Natural killer cell (primary cell): ENCODE measurements at places on chromosomes 2 and 18. TPM values are rescaled to one million over a fixed set of nuclear protein-coding genes. Genes with fewer than 3 reads are reported as not detected.

Gene TNS1
- total RNA-seq = 2.1 TPM

Gene THAP4
- 29.2 TPM for total RNA-seq

Gene WDR33
- 55.2 TPM for total RNA-seq

Gene TMEM163
- 6.8 TPM for total RNA-seq

Gene ZAP70
- 954 TPM for total RNA-seq

Gene PSMA8
- total RNA-seq = not detected

Gene RETREG2
- total RNA-seq = 81.9 TPM

Gene RRM2
- total RNA-seq = 18.5 TPM

DNA sequence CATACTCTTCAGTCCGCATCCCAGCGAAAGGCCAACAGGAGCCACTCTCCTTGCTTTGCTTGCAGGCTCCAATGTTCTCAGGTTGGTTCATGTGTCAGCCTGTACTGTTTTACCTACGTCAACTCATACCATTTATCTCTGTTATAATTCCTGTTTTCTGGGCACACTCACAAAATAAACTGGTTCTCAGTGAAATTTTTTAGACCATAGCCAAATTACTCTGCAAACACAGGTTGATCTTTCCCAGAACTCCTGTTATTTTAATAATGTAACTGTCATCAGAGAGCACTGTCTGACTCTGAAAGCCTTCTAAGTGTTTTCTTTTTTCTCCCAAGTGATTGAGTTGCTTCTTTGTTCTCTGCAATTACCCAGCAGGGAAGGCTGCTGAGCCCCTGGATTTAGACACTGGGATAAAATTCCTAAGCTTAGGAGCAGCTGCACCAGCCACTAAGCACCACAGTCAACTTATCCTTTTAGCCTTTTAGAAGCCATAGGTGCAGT lies 111.6 kb upstream of the PIEZO2 start:
- H3K4me1 ChIP-seq = no peaks in the 10 kb centered on the region
- H3K4me3 ChIP-seq = no peak overlapping the region
- DNase-seq = no peak
- no peaks in the 10 kb centered on the region for H3K27me3 ChIP-seq
- no peaks in the 10 kb centered on the region for H3K36me3 ChIP-seq

GRCh38 chr2:201433394-201433995 lies 17.8 kb downstream of the TRAK2 start:
- DNase-seq = no peak
- H3K27ac ChIP-seq = peak overlapping the region; percentile 2
- peaks cover 11% of the 10 kb centered on the region for H3K4me1 ChIP-seq
- H3K4me3 ChIP-seq = no peak overlapping the region
- no peaks in the 10 kb centered on the region for H3K27me3 ChIP-seq

DNA sequence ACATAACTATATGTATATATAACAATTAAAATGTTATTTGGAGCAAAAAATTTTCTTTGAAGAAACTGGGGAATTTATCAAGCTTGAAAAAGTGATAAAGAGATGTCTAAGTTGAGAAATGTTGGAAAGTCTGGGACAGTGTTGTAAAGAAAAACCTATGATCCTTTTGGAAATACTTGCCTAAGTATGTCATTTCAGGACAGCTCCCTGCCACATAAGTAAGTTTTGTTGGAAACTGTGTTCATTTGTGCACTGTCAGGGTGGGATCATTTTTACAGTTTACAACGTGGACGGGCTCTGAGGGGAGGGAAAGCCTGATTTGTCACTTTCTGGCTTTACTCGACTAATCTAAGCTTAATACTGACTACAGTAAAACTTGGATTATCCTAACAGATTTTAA lies 10.4 kb upstream of the COL3A1 start:
- no peaks in the 10 kb centered on the region for H3K36me3 ChIP-seq
- DNase-seq = no peak
- no peaks in the 10 kb centered on the region for H3K4me1 ChIP-seq
- no peak overlapping the region for H3K4me3 ChIP-seq
- H3K27me3 ChIP-seq = no peaks in the 10 kb centered on the region

DNA sequence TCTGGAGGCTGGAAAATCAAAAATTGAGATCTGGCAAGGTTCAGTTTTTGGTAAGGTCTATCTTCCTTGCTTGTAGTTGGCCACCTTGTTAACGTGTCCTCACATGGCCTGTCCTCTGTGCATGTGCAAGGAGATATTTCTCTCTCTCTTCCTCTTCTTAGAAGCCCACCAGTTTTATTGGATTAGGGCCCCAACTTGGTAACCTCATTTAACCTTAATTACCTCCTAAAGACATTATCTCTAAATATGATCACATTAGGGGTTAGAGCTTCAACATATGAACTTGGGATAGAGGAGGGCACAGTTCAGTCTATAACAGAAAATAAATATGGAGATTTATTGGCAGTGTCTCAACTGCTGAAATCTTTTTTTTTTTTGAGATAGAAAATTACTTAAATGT lies 19.6 kb upstream of the RND3 start:
- H3K36me3 ChIP-seq = no peaks in the 10 kb centered on the region
- no peaks in the 10 kb centered on the region for H3K27me3 ChIP-seq
- H3K4me3 ChIP-seq = no peak overlapping the region
- H3K27ac ChIP-seq = no peak overlapping the region

DNA sequence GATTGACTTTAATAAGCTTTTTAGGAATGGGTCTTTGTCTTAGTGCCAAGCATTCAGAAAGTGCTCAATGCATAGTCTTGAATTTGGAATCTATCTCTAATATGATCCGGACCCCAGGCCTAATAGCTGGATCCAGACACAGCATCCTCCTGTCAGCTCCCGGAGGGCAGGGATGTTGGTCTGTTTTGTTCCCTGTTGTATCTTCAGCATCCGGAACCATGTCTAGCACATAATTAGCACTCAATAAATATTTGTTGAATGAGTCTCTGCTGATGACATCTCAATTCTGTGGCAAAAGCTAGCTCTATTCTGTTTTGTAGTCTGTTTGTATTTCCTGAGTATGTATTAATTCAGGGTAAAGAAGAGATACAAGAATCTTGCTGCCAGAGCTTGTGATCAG lies 169.1 kb downstream of the DCDC2C start:
- H3K4me1 ChIP-seq = no peaks in the 10 kb centered on the region
- no peak overlapping the region for H3K27ac ChIP-seq
- H3K36me3 ChIP-seq = no peaks in the 10 kb centered on the region
- no peak overlapping the region for H3K4me3 ChIP-seq

- H3K27me3 ChIP-seq = peaks cover 11% of the 10 kb centered on the region
- H3K4me3 ChIP-seq = no peak overlapping the region
- no peak for DNase-seq
- H3K4me1 ChIP-seq = peaks cover 3% of the 10 kb centered on the region
- no peak overlapping the region for H3K27ac ChIP-seq
Observed at GRCh38 chr2:196597531-196597930, 42.0 kb upstream of the CCDC150 start.

- no peaks in the 10 kb centered on the region for H3K36me3 ChIP-seq
- H3K4me3 ChIP-seq = no peak overlapping the region
- no peak for DNase-seq
- H3K4me1 ChIP-seq = no peaks in the 10 kb centered on the region
Observed at GRCh38 chr2:45102141-45102540, 92.9 kb upstream of the SIX2 start.

GRCh38 chr2:226738821-226739544 lies 60.6 kb downstream of the IRS1 start:
- H3K4me3 ChIP-seq = no peak overlapping the region
- no peaks in the 10 kb centered on the region for H3K4me1 ChIP-seq
- H3K27ac ChIP-seq = no peak overlapping the region
- peaks cover 2% of the 10 kb centered on the region for H3K27me3 ChIP-seq
- H3K36me3 ChIP-seq = no peaks in the 10 kb centered on the region

DNA sequence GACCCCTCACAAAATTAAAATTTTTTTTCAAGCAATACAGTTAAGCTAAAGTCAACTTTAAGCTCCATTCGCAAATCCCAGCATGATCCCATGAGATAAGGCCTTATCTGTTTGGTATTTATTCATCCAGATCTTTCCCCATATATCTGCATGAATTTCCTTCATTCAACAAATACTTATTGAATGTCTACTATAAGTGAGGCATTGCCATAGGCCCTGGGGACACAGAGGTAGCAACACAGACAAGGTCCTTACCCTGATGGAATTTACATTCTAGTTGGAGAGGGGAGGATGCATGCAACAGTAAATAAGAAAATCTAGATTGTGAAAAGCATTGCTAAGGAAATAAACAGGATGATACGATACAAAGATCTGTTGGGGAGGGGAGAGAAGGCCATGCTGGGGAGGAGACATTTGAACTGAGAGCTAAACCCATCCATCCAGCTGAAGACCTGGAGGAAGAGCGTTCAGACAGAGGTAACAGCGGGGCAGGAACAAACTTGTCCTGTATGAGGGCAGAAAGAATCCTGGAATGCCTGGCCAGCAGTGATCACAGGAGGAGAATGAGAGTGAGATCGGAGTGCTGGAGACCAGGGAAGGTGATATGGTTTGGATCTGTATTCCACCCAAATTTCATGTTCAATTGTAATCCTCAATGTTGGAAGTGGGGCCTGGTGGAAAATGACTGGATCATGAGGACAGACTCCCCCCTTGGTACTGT lies 71.6 kb downstream of the SDC1 start:
- no peak overlapping the region for H3K4me3 ChIP-seq
- no peaks in the 10 kb centered on the region for H3K27me3 ChIP-seq
- no peaks in the 10 kb centered on the region for H3K36me3 ChIP-seq
- DNase-seq = no peak

DNA sequence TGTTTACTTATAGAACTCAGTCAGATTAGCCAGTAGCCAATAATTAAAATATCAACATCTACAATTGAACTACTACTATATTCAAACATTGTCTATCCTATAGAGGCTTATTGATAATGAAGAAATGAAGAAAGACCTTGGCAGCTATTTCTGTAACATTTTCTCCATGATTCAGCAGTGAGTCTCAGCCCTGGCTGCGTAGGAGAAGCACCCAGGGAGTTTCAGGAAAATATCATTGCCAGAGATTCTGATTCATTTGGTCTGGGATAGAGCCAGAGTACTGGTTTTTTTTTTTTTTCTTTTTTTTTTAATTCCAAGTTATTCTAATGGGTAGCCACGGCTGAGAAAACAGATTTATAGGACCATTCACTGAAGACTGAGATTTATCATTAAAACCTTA lies 404.8 kb downstream of the TXNL1 start:
- H3K4me3 ChIP-seq = no peak overlapping the region
- no peaks in the 10 kb centered on the region for H3K4me1 ChIP-seq
- no peaks in the 10 kb centered on the region for H3K36me3 ChIP-seq
- no peak for DNase-seq
- H3K27me3 ChIP-seq = no peaks in the 10 kb centered on the region
- no peak overlapping the region for H3K27ac ChIP-seq

GRCh38 chr2:43458014-43458628 lies 137.7 kb downstream of the THADA start:
- peaks cover 10% of the 10 kb centered on the region for H3K4me1 ChIP-seq
- H3K36me3 ChIP-seq = no peaks in the 10 kb centered on the region
- DNase-seq = no peak

DNA sequence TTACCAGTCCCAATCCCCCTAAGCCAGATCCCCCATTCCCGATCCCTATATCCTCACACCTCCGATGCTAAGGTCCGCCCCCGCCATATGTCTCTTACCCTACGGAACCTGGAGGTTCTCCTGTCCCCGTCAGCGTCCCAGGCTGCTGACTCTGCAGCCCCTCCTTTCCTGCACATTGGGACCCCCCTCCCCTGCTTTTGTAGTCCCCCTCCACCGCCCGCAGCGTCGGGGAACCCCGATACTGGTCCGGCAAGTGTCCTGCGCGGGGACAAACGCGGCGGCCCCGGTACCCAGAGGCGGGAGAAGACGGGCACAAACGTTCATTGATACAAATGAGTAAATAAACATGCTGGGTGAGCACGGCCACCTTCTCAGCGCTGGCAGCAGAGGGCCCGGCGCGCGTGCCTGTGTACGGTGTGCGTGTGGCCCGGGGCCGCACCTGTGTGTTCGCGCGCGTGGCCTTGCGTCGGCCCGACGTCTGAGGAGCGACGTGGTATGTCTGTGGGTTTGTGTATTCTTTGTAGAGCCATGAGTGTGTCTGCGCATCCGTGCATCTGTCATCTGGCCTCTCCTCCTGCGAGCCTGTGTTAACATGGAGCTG lies 2.0 kb upstream of the CYP26B1 start:
- H3K4me3 ChIP-seq = no peak overlapping the region
- H3K36me3 ChIP-seq = no peaks in the 10 kb centered on the region
- peaks cover 42% of the 10 kb centered on the region for H3K4me1 ChIP-seq
- peaks cover 33% of the 10 kb centered on the region for H3K27me3 ChIP-seq
- DNase-seq = peak; percentile 38
- H3K27ac ChIP-seq = no peak overlapping the region

GRCh38 chr2:203654826-203655225 lies 51.6 kb upstream of the CD28 start:
- peaks cover 3% of the 10 kb centered on the region for H3K4me1 ChIP-seq
- DNase-seq = no peak

DNA sequence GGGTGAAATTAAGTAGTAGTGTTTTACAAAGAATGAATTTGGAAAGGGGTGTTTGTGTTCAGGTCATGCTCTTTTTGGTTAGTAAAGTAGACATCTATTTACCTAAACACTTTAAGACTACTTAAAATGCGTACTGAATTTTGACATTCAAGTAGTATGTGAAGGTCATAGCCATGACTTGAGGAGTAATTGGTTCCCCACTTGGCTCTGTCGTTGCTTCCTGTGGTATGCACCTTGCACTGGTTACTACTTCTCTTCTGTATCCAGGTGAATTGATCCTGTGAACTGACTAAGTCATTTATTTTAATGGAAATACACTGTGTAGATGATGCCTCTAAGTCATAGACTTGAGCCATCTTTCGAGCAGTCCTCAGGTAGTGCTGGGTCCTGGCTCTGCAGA lies 97.9 kb downstream of the ITGB1BP1 start:
- no peaks in the 10 kb centered on the region for H3K4me1 ChIP-seq
- no peaks in the 10 kb centered on the region for H3K27me3 ChIP-seq
- H3K27ac ChIP-seq = no peak overlapping the region
- no peaks in the 10 kb centered on the region for H3K36me3 ChIP-seq
- DNase-seq = no peak

DNA sequence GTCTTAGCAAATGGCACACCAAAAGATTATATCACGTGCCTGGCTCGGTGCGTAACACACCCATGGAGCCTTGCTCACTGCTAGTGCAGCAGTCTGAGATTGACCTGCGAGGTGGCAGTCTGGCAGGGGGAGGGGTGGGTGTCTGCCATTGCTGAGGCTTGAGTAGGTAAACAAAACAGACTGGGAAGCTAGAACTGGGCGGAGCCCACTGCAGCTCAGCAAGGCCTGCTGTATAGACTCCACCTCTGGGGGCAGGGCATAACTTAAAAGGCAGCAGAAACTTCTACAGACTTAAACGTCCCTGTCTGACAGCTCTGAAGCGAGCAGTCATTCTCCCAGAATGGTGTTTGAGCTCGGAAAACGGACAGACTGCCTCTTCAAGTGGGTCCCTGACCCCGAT lies 55.9 kb upstream of the FSHR start:
- no peak overlapping the region for H3K27ac ChIP-seq
- no peaks in the 10 kb centered on the region for H3K36me3 ChIP-seq
- H3K4me1 ChIP-seq = no peaks in the 10 kb centered on the region
- no peak for DNase-seq
- H3K27me3 ChIP-seq = no peaks in the 10 kb centered on the region
